Stimulated activated CD8-positive, alpha-beta memory T cell treated with anti-CD3 and anti-CD28 coated beads, Interleukin-7, amount 100 ng/mL, for 4 hours (primary cell): ENCODE measurements at places on chromosomes 6 and 20.

GRCh38 chr6:57162516-57162915 is 9.6 kb upstream of the BAG2 start:
- DNase-seq, result no peak

DNA sequence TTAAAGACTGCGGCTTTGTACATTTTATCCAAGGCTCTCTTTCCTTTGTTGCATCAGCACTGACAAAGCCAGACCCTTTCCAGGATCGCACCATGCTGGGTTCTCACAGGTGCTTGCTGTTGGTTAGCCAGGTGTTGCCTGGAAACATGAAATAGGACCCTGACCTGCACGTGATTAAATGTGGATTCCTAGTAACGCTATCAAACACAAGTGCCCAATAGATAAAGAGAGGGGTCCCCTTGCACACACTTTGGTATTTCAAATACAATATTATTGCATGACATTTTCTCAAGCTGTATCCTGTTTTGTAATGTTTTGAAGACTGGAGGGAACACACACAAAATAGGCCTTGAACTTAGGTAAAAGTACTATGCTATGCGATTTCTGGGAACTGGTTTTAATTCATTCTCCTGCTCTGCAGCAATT is 73.3 kb downstream of the AKAP12 start:
- no peak for DNase-seq

- no peak for DNase-seq
These were observed 25.1 kb upstream of the CCR6 start for GRCh38 chr6:167097770-167098169.

DNA sequence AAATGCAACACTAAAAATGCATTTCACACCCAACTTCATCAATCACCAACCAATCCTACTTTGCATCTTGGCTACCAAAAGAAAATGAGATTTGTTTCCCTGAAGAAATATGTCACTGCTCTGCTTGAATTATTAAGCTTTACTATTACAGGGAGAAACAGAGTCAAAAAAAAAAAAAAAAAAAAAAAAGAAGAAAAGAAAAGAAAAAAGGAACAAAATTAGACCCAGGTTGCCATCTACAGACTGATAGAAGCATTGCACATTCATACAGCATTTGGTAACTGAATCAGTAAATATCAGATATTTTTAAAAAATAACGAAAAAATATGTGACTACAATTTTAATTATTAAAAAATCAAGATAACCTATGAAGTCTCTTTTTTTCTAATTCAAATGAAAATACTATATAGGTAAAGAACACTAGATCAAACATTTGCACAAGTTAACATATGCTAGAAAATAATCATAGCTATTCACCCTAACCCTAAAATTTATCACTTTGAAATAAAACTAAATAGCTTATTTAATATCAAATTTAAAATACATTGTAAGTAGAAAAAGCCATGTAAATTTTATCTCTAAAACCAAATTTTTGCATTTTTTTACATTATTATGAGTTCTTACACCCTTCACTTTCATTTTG is 83.3 kb downstream of the DCDC2 start:
- no peak for DNase-seq

GRCh38 chr6:5325173-5325572 is 63.9 kb downstream of the FARS2 start:
- DNase-seq, result no peak

- DNase-seq, result no peak
These were observed 192.9 kb downstream of the SYNDIG1 start for GRCh38 chr20:24662322-24662721.
